NCI-H460 (cell line): ENCODE measurements at places on chromosomes 3 and 15. TPM values are rescaled to one million over a fixed set of nuclear protein-coding genes. Genes with fewer than 3 reads are reported as not detected.

CASR gene
- total RNA-seq: not detected in 2 replicates

DNA sequence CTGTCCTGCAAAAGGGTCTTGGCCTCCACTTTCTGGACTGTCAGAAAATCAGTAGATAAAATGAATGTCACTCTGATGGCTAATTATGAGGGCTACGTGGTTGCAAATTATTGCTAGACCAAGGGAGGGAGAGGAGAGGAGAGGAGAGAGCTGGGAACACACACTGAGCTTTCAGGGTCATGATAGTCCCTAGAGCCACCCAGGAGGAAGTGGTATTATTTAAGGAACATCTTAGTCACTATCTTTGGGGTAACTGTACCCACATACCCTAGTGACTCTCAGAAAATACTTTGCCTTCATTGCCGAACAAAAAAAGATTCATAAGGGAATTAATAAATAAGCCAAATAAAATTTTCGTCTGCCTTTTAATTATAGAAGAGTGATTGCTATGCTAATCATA, 642.3 kb upstream of the CFAP20DC start:
- no peak for DNase-seq

SKOR1 gene
- total RNA-seq: 0.05 and 0.17 TPM in 2 replicates

- no peak for DNase-seq
Observed at GRCh38 chr15:63252292-63252691, 25.1 kb upstream of the APH1B start.

DNA sequence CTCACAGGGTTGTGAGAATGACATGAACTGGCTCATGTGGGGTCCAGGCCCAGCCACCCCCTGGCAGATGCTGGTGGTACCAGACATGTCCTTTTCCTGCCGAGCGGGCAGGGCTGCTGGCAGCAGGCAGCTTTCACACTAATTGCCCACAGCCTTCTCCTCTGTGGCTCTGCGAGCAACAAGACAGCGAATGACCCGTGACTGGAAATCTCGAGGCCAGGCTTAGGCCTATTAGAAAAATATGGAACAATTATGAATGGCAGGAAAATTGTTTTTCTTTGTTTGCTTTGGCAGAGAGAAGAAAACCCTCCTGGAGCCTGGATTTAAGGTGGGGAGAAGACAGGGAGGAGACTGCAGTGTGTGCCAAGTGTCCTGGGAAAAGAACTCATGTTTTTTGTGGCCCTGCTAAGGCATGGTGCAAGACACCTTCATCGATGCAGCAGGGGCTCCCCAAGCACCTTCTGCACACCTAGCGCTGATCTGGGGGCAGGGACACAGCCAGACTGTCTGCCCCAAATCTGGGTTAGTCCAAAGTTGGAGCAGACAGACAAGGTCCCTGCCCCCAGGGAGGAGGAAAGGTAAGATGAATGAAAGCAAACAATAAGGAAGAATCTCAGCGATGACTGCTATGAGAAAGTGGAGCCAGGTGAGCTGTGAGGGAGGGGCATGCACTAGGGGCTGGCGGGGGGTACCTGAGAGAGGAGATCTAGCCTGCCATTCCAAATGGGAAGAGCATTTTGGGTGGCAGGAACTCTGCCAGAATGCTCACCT, 193.8 kb upstream of the TLE3 start:
- DNase-seq: no peak

GRCh38 chr15:45179221-45179985, 8.4 kb downstream of the SHF start:
- DNase-seq: peak; percentile 39

LRRN1 gene
- total RNA-seq: not detected in 2 replicates

- no peak for DNase-seq
Observed at GRCh38 chr3:13709706-13710105, 160.8 kb downstream of the FBLN2 start.

- no peak for DNase-seq
Observed at GRCh38 chr3:13563911-13564310, 15.0 kb downstream of the FBLN2 start.

GRCh38 chr15:48318131-48318530, 13.1 kb upstream of the DUT start:
- no peak for DNase-seq

GRCh38 chr15:65450556-65450955, 27.8 kb upstream of the IGDCC4 start:
- DNase-seq: no peak

DNA sequence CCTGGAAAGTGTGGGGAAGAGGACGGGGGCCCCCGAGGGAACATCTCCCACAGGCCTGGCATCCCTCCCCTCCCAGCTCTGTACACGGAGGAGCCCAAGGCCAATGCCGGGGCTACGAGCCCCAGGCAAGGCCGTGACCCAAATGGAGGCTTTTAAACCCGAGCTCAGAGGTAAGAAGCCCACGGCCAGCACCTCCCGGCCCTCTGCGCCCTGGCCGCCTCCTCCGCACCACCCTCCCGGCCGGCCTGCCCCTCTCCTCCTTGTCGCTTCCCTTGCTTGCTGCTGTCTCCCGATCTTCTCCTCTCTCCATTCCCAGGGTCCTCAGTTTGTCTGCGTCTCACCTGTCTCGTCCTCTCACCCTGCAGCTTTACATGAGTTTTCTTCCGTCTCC, 1.3 kb downstream of the MUC4 start:
- no peak for DNase-seq

GRCh38 chr15:63843901-63844317, 10.2 kb upstream of the HERC1 start:
- no peak for DNase-seq

DNA sequence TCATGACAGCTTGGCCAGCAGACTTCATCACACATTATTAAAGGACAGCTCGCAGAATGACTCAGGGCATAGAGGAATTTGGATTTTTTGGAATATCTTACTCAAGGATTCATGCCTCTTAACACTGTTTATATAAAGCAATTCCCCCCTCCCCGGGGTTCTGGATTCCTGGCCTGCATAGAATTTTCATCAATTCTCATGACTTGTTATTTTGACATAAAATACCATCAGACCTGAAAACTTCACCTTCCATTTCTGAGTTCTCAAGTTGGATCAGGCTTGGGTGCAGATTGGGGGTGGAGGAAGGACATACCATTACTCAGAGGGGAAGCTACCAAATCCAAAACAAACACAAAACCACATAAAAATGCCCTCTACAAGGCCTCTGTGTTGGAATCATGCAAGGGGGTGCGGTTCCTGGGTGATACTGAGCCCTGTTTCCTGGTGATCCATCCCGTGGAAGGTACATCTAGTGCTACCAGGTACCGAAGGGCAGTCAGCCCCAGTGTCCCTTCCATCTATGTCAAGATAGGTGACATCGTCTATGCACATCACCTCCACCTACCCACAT, 95.3 kb downstream of the DAPK2 start:
- no peak for DNase-seq

FBN1 gene
- total RNA-seq: 9.3 and 9.9 TPM in 2 replicates

GRCh38 chr15:99101501-99101900, 3.4 kb upstream of the SYNM start:
- no peak for DNase-seq

LDHAL6B gene
- not detected in 2 replicates for total RNA-seq

- DNase-seq: no peak
Observed at GRCh38 chr3:74643636-74644035, 29.2 kb upstream of the CNTN3 start.

DNA sequence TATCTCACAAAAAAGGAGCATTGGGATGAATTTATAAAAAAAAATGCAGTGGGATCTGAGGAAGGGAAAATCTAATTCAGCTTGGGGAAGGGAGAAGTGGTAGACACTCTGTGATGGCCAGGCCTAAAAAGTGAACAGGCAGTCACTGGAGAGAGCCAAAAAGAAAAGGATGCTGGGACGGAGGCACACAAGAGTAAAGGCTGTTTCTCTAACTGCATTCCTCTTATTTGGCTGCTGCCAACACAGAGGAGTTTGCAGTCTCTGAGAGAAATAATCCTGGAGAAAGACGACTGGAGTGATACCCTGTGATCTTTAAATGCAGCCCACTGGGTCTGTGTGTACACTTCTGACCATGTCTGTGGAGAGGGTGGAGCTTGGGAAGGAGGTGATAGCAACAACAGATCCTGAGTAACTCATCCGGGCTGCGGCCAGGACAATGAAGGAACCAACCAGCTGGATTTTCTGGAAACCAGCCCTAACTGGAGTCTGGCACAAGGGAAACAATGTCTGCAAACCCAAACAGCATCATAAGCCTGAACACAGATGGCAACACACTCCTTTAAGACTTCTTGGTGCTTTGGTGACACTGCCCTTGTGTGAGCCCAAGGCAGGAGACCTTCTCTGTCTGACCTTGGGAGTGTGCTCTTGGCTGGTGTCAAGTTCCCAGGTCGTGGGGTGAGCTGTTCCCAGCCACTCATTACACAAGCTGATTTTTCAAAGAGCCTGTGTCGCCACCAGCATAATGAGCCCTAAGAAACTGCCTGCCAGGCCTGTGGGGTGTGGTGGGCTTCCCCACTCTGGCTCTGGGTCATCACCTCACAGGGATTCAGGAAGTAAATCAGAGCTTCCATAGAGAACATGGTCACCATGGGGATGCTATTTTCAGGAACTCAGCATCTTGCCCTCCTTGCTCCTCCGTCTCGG, 8.0 kb downstream of the FYCO1 start:
- DNase-seq: no peak

GRCh38 chr15:25427861-25428260, 11.0 kb downstream of the UBE3A start:
- DNase-seq: no peak

DNA sequence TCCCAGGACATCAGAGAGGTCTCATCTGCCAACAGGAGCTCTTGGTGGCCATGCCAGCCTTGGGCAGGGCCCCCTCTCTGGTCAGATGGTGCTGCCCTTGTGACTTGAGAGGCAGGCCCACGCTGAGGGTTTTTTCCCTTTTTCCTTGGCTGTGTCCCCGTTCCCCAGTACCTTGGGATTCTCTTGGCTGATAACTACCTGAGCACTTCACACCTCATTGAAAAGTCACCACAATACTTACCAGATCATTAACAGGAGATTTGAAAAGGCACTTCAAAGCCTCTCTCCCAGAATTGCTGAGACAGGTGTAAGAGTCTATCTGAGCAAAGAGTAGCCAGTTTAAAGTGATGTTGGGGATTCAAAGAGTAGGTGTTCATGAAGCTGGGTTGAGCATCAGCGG, 15.1 kb upstream of the TMEM158 start:
- no peak for DNase-seq

PPP1R14D gene
- total RNA-seq: not detected in 2 replicates

GRCh38 chr3:182803596-182803995, 10.3 kb downstream of the ATP11B start:
- no peak for DNase-seq

DNA sequence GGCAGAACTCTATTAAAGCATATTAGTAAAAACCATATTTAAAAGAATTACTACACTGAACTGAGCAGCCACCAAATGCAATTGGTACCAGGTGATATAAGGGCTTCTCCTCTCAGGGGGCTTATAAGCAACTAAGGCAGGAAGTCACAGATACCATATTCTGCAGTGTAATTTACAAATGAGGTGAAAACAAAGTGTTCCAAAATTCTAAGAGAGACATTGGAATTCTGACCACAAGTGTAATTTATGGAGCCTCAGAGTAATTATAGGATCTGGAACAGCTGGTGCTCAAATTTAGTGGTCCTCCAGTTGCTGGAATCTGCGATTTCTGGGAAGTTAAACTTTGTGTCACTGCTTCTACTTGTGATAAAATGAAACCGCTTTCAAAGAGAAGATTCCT, 3.1 kb upstream of the NR1I2 start:
- DNase-seq: no peak

PLS1 gene
- total RNA-seq: 43.0 and 44.6 TPM in 2 replicates

- DNase-seq: no peak
Observed at GRCh38 chr15:83178869-83179325, 28.7 kb downstream of the HDGFL3 start.

DNA sequence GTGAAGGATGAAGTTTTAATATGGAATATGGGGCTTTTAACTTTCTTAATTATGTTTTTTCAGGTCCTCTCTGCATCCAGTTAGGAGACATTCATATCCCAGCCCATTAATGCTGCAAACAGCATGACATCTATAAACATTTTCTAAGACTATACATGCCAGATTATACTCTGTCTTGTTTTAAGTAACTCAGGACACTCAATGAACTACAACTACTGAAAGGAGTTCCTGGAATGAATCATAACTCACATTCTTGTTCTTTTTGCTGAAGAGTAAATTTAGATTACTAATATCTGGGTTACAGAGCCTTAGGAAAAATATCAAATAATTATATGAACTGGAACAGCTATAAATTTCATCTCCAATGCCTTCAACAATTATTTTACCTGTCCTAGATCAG, 167.4 kb downstream of the STAG1 start:
- no peak for DNase-seq

DNA sequence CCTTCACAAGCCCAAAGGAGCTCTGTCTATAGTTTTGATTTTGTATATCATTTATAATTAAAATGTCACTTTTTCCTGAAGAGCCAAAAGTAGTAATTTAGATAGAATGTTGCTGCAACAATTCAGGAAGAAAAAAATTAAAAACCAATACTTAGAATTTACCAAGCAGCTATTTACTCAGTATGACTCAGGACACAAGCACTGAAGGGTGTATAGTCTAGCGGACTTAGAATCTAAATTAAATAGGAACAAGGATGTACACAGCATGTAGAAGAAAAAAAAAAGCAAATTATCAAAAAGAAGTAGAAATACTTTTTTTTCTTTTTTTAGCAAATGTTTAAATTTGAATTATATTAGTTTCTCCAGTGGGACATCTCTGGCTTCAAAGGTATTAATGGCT, 31.6 kb downstream of the PGBD4 start:
- no peak for DNase-seq

DNA sequence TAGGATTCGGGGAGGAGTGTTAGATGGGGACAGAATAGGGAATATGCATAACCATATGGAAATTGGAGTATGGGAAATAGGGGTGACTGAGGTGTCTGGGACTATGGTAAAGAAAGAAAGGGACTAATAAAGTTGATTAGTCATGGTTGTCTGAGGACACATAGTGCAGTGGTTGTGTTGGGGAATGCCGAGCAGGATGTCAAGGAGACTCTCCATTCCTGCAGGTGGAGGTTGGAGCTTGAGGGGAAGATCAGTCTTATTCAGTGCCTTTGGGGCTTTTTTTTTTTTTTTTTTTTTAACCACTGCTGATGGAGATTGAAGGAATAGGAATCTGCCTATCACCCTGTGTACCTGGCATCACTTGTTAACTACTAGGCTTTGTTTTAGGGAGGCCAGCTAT, 10.8 kb downstream of the NMD3 start:
- DNase-seq: no peak

- DNase-seq: no peak
Observed at GRCh38 chr15:69117431-69117871, 43.0 kb upstream of the GLCE start.

CLDN11 gene
- 0.38 and 0.72 TPM in 2 replicates for total RNA-seq
